ENCODE measurements at places on chromosomes 2 and 18. TPM values are rescaled to one million over a fixed set of nuclear protein-coding genes. Genes with fewer than 3 reads are reported as not detected.

The RGPD5 gene
- total RNA-seq = 16.5 TPM

The RAB31 gene
- 30.8 TPM for total RNA-seq

The FBXO36 gene
- 2.0 TPM for total RNA-seq

The CXCR1 gene
- total RNA-seq = not detected

The TMEM163 gene
- total RNA-seq = 2.2 TPM

The UGT1A9 gene
- total RNA-seq = not detected

The XDH gene
- not detected for total RNA-seq

The WNT6 gene
- not detected for total RNA-seq

GRCh38 chr2:174775571-174775980 is 11.3 kb upstream of the CHRNA1 start:
- DNase-seq = no peak

- DNase-seq = no peak
Measured at GRCh38 chr2:170598067-170598395, 117.1 kb upstream of the SP5 start.

GRCh38 chr2:173961346-173961705 is 3.8 kb downstream of the SP3 start:
- no peak for DNase-seq

GRCh38 chr2:43185146-43185545 is 41.3 kb downstream of the ZFP36L2 start:
- DNase-seq = no peak

- DNase-seq = no peak
Measured at GRCh38 chr2:38591152-38591551, 11.6 kb downstream of the HNRNPLL start.

- DNase-seq = no peak
Measured at GRCh38 chr18:11909591-11910026, 1.5 kb upstream of the MPPE1 start.

DNA sequence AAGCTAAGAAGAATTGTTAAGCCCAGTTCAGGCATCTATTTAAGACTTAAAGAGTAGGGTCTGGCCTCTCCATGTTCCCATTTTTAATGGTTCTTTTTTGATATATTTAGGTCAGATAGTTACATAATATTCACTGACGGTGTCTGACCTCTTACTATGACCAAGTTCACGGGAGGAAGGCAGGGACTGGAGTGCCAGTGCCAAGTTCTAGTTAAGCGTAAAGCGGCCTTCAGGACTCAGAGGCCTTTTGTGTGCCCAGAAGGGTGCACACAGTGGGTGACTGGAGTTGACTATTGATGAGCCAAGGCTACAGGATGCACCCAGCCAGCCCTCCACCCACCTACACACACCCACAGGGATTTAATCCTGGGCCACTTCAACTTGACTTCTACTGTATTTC is 290.9 kb downstream of the PIEZO2 start:
- DNase-seq = no peak

- DNase-seq = no peak
Measured at GRCh38 chr2:225431105-225431863, 31.8 kb downstream of the NYAP2 start.

DNA sequence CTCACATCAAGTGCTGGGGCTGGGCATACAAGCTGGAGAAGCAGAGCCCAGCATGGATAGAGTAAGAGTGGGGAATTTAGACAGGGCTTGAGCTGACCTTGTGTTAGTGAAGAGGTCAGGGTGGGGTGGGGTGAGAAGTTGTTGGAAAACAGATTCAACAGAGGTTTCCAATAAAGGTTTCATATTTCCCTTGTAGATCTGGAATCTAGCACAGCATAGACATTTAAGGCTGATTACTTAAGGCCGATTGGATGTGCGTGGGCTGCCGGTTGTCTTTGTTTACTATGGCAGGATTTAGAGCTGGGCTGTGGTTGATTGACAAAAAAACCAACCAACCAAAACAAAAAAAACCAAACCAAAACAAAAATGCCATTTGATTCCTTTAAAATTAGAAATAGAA is 114.9 kb upstream of the SEC11C start:
- no peak for DNase-seq

DNA sequence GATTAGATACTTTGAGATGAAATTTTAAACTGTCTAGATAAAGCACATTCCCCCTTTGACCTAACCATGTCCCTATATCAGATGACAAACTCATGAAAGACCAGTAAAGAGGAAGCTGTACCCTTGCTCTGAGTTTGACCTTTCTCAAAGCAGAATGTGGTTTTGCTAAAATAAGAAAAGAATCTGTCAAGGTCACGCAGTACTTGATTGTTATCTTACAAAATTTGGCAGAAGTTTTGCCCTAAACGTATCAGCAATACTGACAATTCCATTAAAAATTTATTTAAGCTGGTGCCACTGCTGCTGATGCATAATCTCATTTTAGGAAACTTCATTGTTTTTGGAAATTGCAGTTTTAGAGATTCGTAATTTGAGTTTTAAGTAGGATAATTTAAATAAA is 31.2 kb upstream of the GALM start:
- DNase-seq = no peak

DNA sequence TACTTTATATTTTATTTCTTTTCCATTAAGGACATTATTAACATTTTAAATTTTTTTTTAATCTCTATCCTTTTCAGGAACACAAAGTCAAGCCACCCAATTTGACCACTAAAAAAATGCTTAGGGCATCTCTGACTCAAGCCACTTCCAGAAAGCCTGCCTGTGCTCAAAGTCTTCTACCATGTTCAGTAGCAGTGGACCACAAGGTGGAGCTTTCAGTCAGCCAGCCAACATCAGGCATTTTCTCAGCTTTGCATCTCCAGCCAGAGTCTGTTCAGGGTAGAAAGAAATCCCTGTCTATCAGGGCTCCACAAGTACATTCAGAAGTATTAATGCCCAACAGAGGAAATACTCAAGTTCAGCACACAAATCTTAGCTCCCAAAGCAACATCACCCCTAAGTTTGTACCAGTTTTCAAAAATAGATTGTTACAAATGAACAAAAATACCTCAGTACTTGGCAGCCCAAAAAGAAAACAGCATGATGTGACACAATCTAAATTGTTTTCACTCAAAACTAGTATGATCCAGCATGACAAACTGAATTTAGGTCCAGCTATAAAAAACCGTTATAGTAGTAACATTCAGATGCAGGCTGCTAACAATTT is 37.6 kb downstream of the C18orf63 start:
- DNase-seq = peak; percentile 22

GRCh38 chr2:219645631-219646527 is 18.4 kb downstream of the SLC4A3 start:
- no peak for DNase-seq

GRCh38 chr18:8865934-8866333 is 160.6 kb downstream of the MTCL1 start:
- DNase-seq = no peak

- no peak for DNase-seq
Measured at GRCh38 chr2:85213404-85213803, 80.2 kb downstream of the TCF7L1 start.

DNA sequence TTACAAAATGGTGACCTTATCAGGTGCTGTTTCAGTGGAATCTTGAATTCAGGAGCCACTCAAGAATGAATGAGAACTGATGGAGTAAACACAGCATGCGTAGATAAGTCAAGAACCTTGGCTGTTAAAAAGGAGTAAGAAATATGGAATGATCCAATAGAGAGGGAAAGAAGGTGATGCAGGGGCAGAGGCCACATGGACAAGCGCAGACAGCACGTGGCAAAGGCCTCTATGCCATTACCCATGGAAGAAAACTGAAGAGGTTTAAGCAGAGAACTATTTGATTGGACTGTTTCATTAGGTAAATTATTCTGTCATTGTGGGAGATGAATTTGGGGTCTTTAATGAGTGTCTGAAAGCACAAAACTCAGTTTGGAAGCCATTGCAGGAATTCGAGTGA is 142.4 kb upstream of the RASGRP3 start:
- no peak for DNase-seq

DNA sequence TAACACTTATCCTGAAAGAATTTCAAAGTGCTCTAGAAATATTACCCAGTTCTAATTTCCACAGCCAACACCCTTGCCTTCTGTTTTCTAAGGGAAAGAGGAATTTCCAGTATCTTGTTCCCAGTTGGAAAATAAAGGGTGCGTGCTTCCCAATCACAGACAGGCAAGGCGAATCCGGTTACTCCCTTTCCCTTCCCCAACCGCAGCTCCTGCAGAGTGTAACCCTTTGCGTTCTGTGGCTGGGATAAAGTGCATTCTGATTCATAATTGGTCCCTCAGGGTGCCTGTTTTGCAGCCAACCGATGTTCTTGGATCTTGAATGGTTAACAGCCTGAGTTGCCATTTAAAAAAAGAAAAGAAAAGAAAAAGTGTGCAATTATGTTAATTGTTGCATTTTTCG is 40.6 kb upstream of the PGAP1 start:
- DNase-seq = no peak

GRCh38 chr2:49796266-49796665 is 642.0 kb upstream of the FSHR start:
- DNase-seq = no peak
